Spinal cord (tissue), 10 donors: ENCODE measurements at places on chromosomes 16 and 17. TPM values are rescaled to one million over a fixed set of nuclear protein-coding genes. Genes with fewer than 3 reads are reported as not detected.

- no peaks in the 10 kb centered on the region for H3K27me3 ChIP-seq
- no peak overlapping the region for H3K27ac ChIP-seq
- no peak for DNase-seq
- no peaks in the 10 kb centered on the region for H3K4me1 ChIP-seq
- H3K4me3 ChIP-seq, result no peak overlapping the region
These were observed 297.5 kb downstream of the CDH13 start for GRCh38 chr16:82924075-82924854.

The SCNN1B gene
- 2.8 TPM for polyA plus RNA-seq

DNA sequence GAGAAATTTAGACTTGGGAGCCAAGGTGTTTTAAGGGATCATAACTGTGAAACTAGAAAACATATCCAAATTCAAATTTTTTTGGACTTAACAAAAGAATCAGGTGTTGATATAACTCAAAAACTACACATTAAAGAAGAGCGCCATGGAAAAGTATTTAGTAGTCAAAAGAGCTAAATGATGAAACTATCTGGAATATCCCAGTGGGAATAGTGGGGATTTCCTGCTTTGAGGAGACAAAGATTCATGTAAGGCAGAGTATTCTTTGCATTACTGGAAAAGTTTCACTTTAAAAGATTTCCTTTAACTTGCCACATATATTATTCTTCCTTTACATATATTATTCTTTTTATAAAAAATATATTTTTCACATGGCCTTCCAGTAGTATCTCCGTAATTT, 40.3 kb upstream of the VPS4A start:
- H3K4me3 ChIP-seq, result no peak overlapping the region
- DNase-seq, result no peak
- H3K4me1 ChIP-seq, result no peaks in the 10 kb centered on the region
- H3K27me3 ChIP-seq, result no peaks in the 10 kb centered on the region

- no peak for DNase-seq
- H3K36me3 ChIP-seq, result no peaks in the 10 kb centered on the region
- H3K27me3 ChIP-seq, result no peaks in the 10 kb centered on the region
These were observed 2.7 kb upstream of the TMIGD1 start for GRCh38 chr17:30336369-30337171.

DNA sequence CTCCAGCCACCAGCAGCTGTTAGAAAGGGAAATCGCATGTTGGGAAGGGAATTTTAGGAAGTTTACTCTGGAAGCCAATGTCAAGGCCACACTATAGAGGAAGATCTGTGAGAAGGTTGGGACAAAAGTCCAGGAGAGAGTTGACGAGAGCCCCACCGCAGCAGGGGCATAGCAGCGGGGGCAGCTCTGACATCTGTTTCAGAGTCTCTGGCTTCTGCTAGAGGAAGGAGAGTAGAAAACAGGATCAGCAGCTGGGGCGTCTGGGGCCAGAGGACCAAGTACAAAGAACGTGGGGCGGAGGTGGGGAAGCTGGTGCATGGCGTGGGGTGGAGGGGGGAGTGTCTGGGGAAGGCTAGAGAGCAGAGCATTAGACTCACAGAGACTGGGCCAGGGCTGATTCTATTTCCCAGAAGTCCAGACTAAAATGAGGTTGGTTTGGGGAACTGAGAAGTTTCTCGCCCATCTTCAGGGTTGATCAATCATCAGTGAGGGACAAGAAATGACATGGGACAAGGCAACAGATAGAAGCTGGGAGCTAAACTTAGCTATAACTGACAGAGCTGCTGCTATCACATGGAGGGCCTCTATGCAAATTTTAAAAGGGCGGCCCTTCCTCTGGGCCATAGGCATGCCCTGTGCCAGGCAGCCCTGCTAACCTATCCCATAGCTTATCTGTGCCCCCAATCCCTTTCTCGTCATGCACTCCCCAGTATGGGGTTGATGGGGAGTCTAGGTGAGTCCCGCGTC, 1.2 kb downstream of the RABEP2 start:
- peaks cover 13% of the 10 kb centered on the region for H3K4me1 ChIP-seq
- H3K4me3 ChIP-seq, result peak overlapping the region; percentile 98
- no peaks in the 10 kb centered on the region for H3K27me3 ChIP-seq

- DNase-seq, result no peak
- H3K36me3 ChIP-seq, result no peaks in the 10 kb centered on the region
These were observed 22.6 kb downstream of the SLC25A10 start for GRCh38 chr17:81734405-81735263.

The CMTM4 gene
- 44.1 TPM for polyA plus RNA-seq

The KRTAP4-4 gene
- not detected for polyA plus RNA-seq

GRCh38 chr17:63132459-63132911, 166.4 kb downstream of the TANC2 start:
- H3K4me1 ChIP-seq, result peaks cover 3% of the 10 kb centered on the region
- peak overlapping the region; percentile 45 for H3K27ac ChIP-seq
- no peak overlapping the region for H3K4me3 ChIP-seq
- H3K36me3 ChIP-seq, result no peaks in the 10 kb centered on the region
- no peak for DNase-seq

The CRHR1 gene
- polyA plus RNA-seq, result 8.1 TPM

DNA sequence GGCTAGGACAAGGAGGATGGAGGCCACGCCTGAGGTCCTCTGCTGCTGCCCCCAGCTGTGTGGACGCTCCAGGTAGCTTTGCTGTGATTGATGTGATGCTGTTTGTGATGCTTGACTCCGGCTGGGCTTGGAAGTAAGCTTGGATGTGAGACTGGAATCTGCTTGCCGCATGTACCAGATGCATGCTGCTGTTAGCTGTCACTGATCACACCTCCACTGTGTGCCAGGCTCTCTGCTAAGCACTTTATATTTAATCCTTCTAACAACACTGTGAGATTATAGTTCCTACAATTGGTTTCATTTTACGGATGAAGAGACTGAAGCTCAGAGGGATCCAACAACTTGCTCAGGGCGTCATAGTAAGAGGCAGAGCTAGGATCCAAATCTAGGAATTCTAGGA, 23.5 kb downstream of the SNX29 start:
- H3K27ac ChIP-seq, result no peak overlapping the region
- no peaks in the 10 kb centered on the region for H3K4me1 ChIP-seq
- no peaks in the 10 kb centered on the region for H3K27me3 ChIP-seq
- DNase-seq, result peak; percentile 30

The CHST6 gene
- polyA plus RNA-seq, result 12.3 TPM

The ZFPM1 gene
- 7.1 TPM for polyA plus RNA-seq

GRCh38 chr17:9529033-9529700, 46.5 kb downstream of the STX8 start:
- H3K36me3 ChIP-seq, result no peaks in the 10 kb centered on the region
- no peaks in the 10 kb centered on the region for H3K4me1 ChIP-seq
- H3K4me3 ChIP-seq, result no peak overlapping the region
- no peak overlapping the region for H3K27ac ChIP-seq

The BCL6B gene
- polyA plus RNA-seq, result 5.6 TPM

DNA sequence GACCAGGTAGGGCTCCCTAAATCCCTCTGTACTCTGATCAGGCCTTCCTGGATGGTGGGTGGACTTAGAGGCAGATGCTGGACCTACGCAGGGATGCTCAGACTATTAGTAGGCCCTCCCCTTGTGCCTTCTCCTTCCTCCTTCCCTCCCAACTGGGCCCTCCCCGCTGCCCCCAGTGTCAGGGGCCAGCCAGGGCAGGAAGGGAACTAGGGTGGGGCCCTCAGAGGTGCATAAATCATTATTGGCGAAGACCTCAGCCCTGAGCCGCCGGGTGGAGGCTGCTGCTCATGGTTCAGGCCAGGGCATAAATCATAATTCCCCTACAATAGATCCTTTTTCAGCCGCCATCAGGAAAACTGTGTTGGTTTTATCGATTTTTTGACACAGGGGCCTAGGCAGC, 81.4 kb downstream of the MRM1 start:
- H3K27me3 ChIP-seq, result no peaks in the 10 kb centered on the region
- H3K27ac ChIP-seq, result no peak overlapping the region
- H3K36me3 ChIP-seq, result no peaks in the 10 kb centered on the region

DNA sequence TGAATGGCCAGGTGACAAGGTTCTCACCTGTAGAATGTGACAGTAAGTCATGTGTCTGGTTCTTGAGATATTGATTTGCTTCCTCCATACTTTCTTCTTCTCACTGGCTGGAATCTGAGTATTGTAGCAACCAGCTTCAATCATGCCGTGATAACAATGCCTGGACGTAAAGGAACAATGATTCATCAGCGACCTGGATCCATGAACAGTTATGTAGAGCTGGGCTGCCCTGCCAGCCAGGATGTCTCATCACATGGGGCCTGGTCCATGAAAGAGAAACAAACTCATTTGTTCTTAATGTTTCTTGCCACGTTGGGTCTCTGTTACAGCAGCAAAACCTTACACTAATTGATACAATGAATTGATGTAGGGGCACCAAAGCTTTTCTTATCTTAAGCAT, 627.2 kb downstream of the TOX3 start:
- H3K36me3 ChIP-seq, result no peaks in the 10 kb centered on the region
- H3K4me1 ChIP-seq, result no peaks in the 10 kb centered on the region
- H3K4me3 ChIP-seq, result no peak overlapping the region
- H3K27ac ChIP-seq, result no peak overlapping the region
- DNase-seq, result no peak

- H3K36me3 ChIP-seq, result no peaks in the 10 kb centered on the region
- no peaks in the 10 kb centered on the region for H3K27me3 ChIP-seq
These were observed 878 bp downstream of the TAOK1 start for GRCh38 chr17:29390851-29391631.

The CES4A gene
- polyA plus RNA-seq, result 48.6 TPM

- no peaks in the 10 kb centered on the region for H3K27me3 ChIP-seq
- H3K27ac ChIP-seq, result peak overlapping the region; percentile 49
- no peak for DNase-seq
- no peak overlapping the region for H3K4me3 ChIP-seq
- H3K4me1 ChIP-seq, result peaks cover 85% of the 10 kb centered on the region
These were observed 49.2 kb downstream of the CUEDC1 start for GRCh38 chr17:57905875-57906455.

- H3K36me3 ChIP-seq, result no peaks in the 10 kb centered on the region
- no peak for DNase-seq
- H3K27ac ChIP-seq, result no peak overlapping the region
- no peaks in the 10 kb centered on the region for H3K27me3 ChIP-seq
- no peak overlapping the region for H3K4me3 ChIP-seq
- H3K4me1 ChIP-seq, result no peaks in the 10 kb centered on the region
These were observed 448.6 kb upstream of the RBFOX1 start for GRCh38 chr16:6884002-6884401.

The ACSM2A gene
- polyA plus RNA-seq, result 0.71 TPM

The ZNF750 gene
- polyA plus RNA-seq, result 0.66 TPM

DNA sequence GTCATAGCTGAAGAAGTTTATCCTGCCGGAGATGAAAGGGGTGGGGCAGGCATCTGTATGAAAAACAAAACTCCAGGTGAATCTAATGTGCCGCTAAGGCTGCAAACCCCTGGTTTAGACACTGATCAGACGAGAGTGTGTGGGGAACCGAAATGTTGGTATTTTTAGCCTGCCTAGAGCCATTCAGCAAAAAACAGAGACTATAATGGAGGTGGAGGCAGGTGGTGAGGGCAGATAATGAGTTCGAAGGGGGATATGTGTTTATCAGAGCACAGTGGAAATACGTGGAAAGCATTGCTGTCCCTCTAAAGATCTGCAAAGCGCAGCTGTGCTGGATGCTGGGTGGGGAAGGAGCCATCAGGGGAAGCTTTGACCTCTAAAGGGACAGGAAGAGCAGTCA, 127.5 kb upstream of the WSCD1 start:
- no peak overlapping the region for H3K27ac ChIP-seq
- H3K4me1 ChIP-seq, result peaks cover 8% of the 10 kb centered on the region
- no peak overlapping the region for H3K4me3 ChIP-seq
- H3K36me3 ChIP-seq, result no peaks in the 10 kb centered on the region
- H3K27me3 ChIP-seq, result no peaks in the 10 kb centered on the region

GRCh38 chr16:84382396-84382795, 14.1 kb downstream of the ATP2C2 start:
- H3K4me3 ChIP-seq, result no peak overlapping the region
- no peak for DNase-seq
- H3K27ac ChIP-seq, result no peak overlapping the region
- no peaks in the 10 kb centered on the region for H3K27me3 ChIP-seq
- no peaks in the 10 kb centered on the region for H3K36me3 ChIP-seq

DNA sequence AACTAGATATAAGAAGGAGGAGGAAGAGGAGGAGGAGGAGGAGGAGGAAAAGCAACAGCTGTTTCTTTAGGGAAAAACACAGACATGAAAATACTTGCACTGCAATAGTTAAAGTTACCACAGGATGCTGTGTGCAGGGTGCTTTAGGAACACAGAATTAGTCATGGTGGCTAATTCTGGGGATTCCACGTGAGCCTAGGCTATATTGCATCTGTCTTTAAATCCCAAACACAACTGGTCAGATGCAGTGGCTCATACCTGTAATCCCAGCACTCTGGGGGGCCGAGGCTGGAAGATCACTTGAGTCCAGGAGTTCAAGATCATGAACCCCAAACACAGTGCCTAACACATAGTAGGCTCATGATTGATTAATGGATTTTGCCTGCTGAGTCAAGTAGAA, 155.3 kb upstream of the C16orf82 start:
- no peak overlapping the region for H3K4me3 ChIP-seq
- H3K36me3 ChIP-seq, result no peaks in the 10 kb centered on the region
- peaks cover 18% of the 10 kb centered on the region for H3K4me1 ChIP-seq

The INPP5K gene
- 38.9 TPM for polyA plus RNA-seq

GRCh38 chr16:30567160-30567990, 4.1 kb downstream of the ZNF688 start:
- peaks cover 20% of the 10 kb centered on the region for H3K4me1 ChIP-seq
- no peak overlapping the region for H3K27ac ChIP-seq
- no peaks in the 10 kb centered on the region for H3K27me3 ChIP-seq
- H3K4me3 ChIP-seq, result no peak overlapping the region
- DNase-seq, result no peak

DNA sequence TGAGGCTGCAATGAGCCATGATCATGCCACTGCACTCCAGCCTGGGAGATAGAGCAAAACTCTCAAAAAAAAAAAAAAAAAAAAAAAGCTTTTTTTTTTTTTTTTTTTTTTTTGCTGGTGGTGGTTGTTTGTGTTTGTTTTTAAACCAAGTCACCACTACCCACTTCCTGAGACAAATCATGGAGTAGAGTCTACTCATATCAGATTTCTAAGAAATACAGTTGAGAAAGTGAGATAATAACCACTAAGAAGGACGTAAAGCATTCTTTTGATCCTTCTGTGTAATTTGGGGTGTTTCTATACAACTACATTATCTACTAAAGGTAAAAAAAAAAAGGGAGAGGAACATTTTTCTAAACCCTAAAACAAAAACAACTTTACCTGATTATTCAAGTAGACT, 38.0 kb downstream of the AXIN2 start:
- no peak overlapping the region for H3K27ac ChIP-seq
- H3K4me1 ChIP-seq, result peaks cover 4% of the 10 kb centered on the region
- no peak for DNase-seq
- H3K4me3 ChIP-seq, result no peak overlapping the region
- peaks cover 15% of the 10 kb centered on the region for H3K36me3 ChIP-seq

- H3K27ac ChIP-seq, result no peak overlapping the region
- no peak for DNase-seq
- H3K4me3 ChIP-seq, result no peak overlapping the region
- no peaks in the 10 kb centered on the region for H3K27me3 ChIP-seq
These were observed 5.0 kb upstream of the MYADML2 start for GRCh38 chr17:81951785-81952684.

The MYLK3 gene
- 7.3 TPM for polyA plus RNA-seq

GRCh38 chr17:7355053-7355452, at the start of gene TMEM95:
Gene TMEM95, plus strand, starts transcription at chr17:7355156. Its CDS starts 49 bp downstream, at chr17:7355205.
- H3K4me1 ChIP-seq, result peaks cover 58% of the 10 kb centered on the region
- no peak for DNase-seq
